ENCODE measurements at places on chromosomes 16 and 17. TPM values are rescaled to one million over a fixed set of nuclear protein-coding genes. Genes with fewer than 3 reads are reported as not detected.

DNA sequence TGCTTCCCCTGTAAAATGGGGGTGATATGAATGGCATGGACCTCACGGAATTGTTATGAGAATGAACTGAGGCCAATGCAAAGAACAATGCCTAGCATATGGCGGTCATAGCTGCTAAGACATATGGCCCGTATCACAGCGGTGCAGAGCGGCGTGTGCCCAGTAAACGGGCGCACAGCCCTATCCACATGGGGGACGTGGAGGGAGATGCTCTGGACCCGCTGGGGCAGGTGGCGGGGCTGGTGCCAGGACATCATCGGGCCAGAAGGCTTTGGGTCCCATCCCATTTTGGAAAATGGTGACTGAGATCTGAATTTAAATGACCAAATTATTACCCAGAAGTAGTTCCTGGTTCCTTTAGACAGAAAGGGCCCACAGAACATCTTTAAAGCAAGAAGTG lies 18.5 kb upstream of the CPSF4L start:
- DNase-seq, result no peak

DNA sequence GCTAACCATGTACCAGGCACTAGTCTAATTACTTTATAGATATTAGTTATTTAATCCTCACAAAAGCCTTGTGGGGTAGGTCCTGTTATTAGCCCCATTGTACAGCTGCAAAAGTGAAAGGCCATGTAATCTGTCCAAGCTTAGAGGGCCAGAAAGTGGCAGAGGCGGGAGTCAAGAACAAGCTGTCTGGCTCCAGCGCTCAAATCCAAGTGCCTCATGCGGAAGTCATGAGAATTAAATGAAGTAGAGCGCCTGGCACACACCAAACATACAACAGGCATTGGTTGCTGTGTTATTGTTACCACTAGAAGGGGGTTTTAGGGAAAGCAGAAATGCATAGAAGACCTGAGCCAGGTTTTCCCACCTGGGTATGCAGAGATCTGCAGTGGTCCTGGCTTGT lies 1.2 kb downstream of the AQP8 start:
- DNase-seq, result no peak

GRCh38 chr16:89136931-89137330 lies 34.6 kb upstream of the CDH15 start:
- DNase-seq, result no peak

GRCh38 chr17:81207610-81208581 lies 14.9 kb downstream of the CEP131 start:
- DNase-seq, result no peak

GRCh38 chr17:7220593-7221277 lies 997 bp downstream of the ACADVL start:
- DNase-seq, result peak; percentile 58

GRCh38 chr17:33929181-33929724 lies 325.8 kb upstream of the CCL2 start:
- DNase-seq, result no peak

DNA sequence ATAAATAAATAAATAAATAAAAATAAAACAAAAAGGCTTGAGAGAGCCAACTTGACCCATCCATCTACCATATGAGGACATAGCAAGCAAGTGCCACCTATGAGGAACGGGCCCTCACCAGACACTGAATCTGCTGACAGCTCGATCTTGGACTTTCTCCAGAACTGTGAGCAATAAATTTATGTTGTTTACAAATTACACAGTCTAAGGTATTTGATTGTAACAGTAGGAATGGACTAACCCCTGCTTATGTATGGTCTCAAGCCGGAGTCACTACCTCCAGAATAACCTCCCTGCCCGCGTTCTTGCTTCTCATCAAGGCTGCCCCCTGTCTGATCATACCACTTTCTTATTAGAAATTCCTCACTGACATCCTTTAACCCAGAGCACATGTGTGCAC lies 9.9 kb downstream of the SLC5A11 start:
- DNase-seq, result no peak

DNA sequence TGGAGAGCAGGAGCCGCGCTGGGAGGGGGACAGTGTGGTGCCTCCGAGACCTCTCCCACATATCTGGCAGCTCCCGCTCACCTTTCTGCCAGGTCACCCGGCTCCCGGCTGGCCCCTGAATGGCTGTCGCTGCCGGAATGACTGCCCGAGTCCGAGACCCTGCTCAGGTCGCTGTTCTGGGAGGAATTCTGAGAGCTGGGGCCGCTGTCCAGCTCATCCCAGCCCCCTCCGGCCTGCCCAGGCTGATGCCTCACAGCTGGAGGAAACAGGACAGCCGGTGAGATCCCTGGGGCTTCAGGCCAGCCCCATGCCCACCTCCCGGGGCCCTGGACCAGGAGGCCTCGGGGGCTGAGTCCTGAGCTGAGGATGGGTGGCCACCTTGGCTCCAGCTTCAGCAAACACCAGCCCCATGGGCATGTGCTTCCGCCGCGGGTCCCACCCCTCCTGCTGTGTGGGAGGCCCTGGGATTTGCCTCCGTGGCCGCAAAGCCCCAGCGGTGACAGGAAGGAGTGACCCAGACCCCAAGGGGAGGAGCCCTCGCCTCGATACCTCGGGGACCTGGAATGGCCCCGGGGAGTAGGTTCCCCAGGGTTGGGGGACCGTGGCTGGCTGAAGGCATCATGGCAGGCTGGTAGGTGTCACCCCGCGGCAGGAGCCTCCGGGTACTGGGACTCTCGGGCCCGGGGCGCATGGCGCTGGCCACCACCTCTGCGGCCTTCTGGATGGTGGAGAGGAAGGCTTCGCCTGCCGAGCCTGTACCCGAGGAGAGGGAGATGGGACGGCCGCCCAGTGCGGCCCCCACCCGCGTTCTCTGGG lies 6.9 kb downstream of the TEPSIN start:
- no peak for DNase-seq

DNA sequence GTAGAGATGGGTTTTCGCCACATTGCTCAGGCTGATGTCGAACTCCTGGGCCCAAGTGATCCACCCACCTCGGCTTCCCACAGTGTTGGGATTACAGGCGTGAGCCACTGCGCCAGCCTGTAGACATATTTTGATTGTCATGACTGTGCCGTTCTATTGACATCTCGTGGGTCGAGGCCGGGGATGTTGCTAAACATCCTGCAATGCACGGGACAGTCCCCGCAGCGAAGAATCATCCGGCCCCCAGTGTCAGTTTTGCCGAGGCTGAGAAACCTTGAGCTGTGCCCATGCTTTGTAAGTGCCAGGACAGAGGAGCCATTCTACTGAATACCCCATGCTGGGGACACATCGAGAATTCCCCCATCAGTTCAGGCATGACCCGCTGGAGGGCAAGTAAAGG lies 69.1 kb upstream of the GSE1 start:
- no peak for DNase-seq

- no peak for DNase-seq
Observed at GRCh38 chr17:47693731-47694580, at the start of gene TBKBP1. TBKBP1 (plus strand) TSS chr17:47694161; CDS start chr17:47696113, 1,952 bp downstream.

DNA sequence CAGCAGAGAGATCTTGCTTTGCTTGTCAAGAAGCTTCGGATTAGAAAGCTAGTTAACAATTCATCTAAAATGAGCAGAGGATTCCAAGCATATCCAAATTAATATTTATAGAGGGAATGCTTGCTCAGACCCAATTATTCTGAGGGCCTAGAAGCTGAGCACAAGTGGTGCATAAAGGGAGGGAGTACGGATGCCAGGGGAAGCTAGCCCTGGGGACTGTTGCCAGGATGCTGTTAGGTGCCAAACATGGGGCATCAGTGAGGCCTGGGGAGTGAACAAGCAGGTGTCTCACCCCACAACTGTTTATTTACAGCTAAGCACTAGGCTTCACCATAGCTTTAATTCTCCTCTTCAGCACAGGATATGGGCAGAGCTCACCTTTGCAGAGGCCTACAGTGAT lies 684.1 kb upstream of the C16orf82 start:
- DNase-seq, result no peak

- no peak for DNase-seq
Observed at GRCh38 chr17:41578538-41578937, 6.7 kb upstream of the KRT9 start.

- DNase-seq, result no peak
Observed at GRCh38 chr16:72424757-72425156, 252.8 kb upstream of the PMFBP1 start.

GRCh38 chr16:12541672-12542071 lies 262.0 kb downstream of the CPPED1 start:
- DNase-seq, result no peak

DNA sequence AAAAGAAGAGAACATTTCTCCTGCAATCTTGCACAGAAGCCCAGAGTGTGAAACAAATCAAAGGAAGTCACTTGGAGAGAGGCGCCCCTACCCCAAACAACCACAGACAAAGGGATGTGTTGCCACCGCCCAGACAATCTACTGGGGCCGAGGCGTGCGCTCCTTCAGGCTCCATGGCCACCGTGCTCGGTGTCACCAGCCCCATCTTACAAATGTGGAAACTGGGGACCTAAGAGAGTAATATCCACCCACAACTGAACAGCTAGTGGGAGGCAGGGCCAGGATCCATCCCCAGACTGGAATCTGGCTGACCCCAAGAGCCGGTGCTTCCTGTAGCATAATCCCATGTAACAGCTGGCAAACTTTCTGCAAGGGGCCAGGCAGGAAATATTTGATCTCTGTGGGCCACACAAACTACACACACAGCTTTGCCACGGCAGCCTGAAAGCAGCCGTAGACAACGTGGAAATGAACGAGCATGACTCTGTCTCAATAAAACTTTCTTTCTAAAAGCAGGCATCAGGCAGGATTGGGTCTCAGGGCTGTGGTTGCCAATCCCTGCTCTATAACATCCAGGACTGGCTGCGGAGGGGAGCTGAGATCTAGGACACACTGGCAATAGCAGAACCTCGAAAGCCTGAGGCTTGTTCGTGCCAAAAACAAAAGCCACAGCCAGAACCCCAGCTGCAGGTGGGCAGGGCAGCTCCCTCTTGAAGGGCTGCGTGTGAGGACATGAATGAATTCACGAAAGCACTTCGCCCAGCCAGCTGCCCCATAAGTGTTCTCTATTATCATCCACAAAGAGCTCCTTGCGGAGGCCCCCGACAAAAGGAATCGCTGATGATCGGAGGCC lies 26.6 kb upstream of the GINS2 start:
- DNase-seq, result peak; percentile 87

DNA sequence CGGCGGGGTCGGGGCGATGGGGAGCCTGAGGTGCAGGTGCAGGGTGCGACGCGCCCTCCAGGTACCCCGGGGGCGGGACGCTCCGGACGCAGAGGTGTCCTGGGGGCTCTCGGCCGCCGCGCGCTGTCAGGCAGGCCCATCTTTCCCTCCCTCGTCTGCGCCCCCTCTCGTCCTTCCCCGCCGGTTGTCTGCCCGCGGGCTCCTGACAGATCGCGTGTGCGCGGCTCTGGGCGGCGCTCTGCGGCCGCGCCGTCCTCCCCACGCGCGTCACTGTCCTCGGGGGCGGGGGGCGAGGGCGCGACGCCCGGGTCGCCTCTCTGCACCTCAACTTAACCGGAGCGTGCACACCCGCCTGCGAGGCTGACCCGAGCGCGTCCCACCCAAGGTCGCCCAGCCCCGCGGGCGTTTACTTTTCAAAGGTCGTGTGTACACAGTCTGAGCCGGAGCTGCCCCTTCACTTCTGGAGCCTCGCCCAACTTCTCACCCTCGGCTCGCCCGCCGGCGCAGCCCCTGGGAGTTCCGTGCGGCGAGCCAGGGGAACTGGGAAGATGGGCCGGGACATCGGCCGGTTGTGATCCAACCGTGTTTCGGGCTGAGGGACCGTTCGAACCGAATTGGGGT lies 512 bp downstream of the AKAP1 start:
- DNase-seq, result peak; percentile 31

DNA sequence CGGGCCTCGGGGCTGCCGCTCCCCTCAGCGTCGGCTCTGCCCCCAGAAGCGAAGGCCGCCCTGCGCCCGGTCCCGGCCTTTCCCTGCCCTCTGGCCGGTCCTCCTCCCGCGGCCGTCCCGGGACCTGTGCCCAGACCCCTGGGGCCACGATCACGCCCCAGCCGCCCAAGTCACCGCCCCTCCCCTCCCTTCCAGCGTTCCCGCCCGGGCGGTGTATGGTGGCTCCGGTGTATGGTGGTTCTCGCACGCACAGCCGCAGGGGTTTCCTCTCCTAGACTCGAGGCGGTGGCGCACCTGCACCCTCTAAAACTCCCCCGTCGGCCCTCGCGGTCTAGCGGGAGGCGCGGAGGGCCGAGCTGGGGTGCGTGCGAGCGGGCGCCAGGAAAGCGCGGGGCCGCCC lies 10.0 kb downstream of the TIGD7 start:
- no peak for DNase-seq

GRCh38 chr16:79716645-79717332 lies 116.3 kb upstream of the MAF start:
- no peak for DNase-seq

DNA sequence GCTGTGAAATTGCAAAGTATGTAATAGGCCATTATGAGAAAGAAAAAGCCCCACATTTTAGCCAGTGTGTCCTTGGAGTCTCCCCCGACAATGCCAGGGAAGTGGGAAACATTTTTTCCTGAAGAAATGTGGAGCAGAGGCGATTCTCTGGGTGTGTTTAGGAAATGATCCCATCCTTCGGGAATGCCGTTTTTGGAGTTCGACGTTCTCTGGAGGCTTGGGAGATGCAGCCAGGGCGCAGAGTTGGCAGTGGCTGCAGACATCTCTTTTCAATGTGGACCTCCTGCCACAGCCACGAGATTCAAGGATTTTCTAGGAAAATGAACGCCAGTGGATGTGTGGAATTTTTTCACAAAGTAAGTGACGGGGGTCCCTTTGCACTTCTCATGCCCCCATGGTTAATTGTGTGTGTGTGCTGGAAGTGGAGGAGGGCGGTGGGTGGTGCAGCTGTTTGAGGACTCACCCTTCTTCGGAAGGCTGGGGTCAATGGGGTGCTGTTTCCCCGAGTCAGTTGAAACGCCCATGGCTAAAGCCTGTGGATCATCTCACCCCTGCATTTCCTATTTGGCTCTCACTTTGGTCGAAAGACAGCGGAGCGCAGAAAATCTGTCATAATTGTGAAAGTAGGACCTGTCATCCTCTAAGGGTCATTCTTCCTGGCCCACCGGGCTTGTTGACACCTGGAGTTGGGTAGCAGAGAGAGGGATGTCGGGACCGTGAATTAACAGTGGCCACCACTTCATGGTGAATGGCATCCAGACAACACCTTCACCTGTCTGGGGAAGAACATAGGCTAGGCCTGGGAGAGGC lies 73.2 kb downstream of the CMIP start:
- no peak for DNase-seq

GRCh38 chr16:85724936-85725335 lies 26.0 kb downstream of the C16orf74 start:
- no peak for DNase-seq

DNA sequence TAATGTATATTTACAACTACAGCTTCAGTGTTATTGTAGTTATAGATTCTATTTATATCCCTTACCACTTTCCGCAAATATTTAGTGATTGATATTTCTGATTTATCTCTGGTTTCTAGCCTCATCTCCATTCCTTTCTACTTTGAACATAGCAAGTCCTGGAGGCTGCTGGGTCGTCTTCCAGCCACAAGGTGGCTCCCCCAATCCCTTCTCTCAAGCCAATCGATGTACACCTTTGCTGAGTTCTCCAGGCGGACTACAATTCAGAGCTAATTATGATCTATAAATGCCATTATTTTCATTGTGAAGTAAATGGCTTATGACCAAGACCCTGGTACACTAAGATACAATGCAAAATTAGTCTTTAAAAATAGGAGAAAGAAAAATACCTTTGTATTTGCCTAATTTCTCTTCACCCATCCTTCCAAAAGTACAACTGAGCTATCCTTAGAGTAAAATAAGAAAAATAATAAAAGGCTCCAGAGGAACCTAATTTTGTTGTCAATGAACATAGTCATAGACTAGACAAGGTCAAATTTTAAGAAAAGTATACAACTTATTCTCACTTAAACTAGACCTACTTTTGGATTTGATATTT lies 122.1 kb downstream of the SKAP1 start:
- DNase-seq, result peak; percentile 37

CAVIN1 gene
- polyA plus RNA-seq, result 249 TPM

TSPAN10 gene
- 1.1 TPM for polyA plus RNA-seq

TMEM107 gene
- polyA plus RNA-seq, result 32.2 TPM

KRT13 gene
- 1.2 TPM for polyA plus RNA-seq

PAFAH1B1 gene
- 64.4 TPM for polyA plus RNA-seq

All from mammary epithelial cell (primary cell).